ENCODE measurements at places on chromosomes 3 and 15.
A peak's percentile ranks its signal among the peaks of the same experiment; 100 is the strongest.

DNA sequence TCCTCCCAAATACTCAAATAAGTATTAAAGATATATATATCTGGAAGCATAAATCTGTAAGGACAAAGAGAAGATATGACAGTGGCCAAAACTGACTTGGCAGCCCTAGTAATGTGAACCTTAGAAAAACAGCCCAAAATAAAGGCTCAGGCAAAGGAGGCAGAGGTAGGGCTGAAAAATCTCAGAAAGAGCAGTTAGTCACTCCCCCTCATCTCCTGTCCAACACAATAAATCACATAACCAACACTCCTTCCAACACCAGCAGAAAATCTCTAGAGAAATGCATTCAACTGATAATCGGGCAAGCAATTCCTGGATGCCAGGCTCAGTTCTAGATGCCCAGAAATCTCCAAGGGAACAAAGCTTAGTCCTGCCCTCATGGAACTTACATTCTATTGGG, 22.1 kb upstream of the CHRM5 start:
- DNase-seq = no peak

- no peak for DNase-seq
Measured at GRCh38 chr3:72818092-72818773, 30.0 kb downstream of the SHQ1 start.

- no peak for DNase-seq
Measured at GRCh38 chr3:66177026-66177425, 43.8 kb upstream of the SLC25A26 start.

DNA sequence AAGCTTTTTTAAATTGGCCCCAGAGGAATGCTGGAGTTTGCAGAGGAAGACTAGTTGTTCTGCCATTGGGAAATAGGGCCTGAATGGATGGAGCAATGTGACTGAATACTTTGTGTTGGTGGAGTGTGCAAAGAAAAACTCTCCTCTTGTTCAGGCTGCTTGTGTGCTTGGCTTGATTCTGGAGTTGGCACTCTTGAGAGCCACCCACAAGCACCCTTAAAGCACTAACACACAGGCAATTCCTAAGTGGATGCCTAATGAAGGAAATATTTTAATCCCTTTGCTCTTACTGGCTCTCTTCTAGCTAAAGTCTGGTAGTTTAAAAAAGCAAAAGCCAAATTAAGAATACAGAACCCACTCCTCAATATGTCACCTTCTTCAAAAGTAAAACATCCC, 304.4 kb upstream of the C2CD4B start:
- no peak for DNase-seq

- no peak for DNase-seq
Measured at GRCh38 chr3:8757551-8758518, 11.6 kb downstream of the OXTR start.

DNA sequence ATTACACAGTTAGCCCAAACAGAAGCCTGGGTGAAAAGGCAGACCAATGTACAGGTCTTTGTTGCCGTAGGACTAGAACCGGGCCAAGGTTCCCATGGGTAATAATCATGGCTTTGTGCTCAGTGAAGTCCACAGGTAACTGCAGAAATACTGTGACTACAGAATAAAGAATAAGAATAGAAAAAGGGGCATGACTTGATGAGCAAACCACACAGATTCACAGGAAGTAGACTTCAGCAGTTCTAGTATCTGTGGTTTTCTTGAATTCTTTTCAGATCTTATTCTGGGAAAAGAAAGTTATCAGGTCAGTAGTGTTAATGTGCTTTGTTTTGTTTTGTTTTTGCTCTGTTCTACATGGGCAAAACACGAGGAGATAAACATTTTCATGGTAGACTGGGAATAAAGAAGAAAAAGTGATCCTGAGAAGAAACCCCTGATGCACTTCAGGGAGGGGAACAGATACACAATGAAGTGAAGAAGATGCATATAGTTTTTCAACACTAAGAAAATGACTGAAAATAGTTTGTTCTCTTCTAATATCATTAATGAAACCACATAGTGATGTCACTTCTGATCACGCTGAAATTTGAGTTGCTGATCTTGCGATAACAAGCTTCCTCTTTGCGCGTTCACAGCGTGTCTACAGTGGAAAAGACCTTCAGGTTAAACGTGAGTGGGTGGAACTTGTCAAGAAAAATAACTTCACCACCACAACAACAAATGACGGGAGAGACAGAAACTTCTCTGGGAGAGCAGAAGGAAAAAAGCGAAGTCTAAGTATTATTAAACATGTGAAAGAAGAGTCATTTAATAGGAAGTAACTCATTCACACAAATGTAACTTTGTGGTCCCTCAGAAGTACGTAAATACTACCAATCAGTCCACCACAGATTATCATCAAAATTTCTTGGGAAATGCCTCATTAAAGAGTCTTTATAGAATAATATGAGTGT, 315.8 kb upstream of the SATB1 start:
- peak; percentile 80 for DNase-seq

DNA sequence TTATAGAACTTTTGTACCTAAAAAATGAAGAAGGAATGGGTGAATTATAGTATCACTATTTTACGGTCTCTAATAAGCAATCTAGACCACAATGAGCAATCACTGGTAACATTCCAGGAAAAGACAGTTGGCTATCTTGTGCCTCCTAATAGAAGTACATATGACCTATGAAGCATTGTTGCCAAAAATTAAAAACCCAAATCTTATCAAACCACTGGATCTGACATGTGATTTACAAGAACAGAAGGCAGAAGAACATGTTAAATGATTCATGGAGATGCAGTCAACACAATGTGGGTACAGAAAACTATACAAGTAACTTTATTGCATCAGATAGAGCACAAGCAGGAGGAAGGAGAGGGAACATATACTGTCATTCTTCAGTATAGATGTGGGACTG, 14.5 kb upstream of the HYKK start:
- DNase-seq = no peak

DNA sequence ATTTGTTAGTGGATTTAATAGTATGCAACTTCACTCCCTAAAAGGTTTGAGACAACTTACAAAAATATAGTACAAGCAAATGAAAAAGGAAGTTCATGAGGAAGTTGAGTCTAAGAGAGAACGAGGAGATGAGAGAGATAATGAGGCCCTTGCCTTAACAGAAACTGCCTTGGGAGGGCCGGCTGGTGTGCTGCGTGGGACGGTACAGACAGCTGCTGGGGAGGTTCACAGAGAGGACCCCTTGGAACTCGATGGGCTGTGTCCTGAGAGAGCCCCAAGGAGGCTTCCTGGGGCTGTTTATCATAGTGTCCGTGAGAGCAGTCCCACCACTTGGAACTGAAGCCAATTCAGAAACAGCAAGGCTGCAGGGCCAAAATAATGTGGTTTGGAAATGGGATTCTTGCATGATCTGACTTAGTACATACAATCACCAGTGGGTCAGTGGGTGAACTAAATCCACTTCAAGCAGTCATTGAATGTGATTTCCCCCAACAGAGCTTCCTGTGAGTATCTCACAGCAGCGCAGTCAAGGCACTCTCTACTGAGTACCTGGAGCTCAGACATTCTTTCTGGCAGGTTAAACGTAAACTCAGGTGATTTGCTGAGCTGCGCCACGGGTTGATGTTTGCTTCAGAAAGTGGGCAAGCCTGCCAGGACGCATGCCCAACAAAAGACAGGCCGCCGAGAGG, 90.8 kb downstream of the CRTC3 start:
- peak; percentile 31 for DNase-seq

GRCh38 chr3:46974421-46975171, 1.9 kb downstream of the CCDC12 start:
- DNase-seq = no peak

GRCh38 chr3:69205385-69205784, 83.0 kb upstream of the LMOD3 start:
- DNase-seq = no peak

Measured in CD4-positive, CD25-positive, alpha-beta regulatory T cell (primary cell).